EL (cell line): ENCODE measurements at places on chromosomes 4 and X.

GRCh38 chr4:67380154-67380553 lies 165.1 kb downstream of the CENPC start:
- DNase-seq, result no peak

GRCh38 chrX:153794897-153795816 lies 689 bp downstream of the SSR4 start:
- DNase-seq, result peak; percentile 7

DNA sequence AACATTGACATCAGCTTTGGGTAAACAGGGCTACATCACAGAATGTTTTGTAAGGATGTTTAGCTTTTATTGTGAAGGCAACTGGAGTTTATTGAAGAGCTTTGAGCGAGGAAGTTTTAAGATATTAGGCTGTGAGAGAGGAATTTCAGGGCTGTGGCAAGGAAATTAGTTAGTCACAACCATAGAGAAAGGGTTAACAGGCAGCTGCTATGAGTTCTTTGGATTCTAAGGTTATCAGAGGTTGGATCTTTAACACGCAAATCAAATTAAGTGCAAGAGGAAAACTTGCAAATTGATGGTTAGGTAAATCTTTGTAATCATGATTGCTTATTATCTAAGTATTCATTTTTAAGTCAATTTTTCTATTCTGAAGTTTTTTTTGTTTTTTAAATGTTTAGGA lies 156.0 kb downstream of the UGT8 start:
- DNase-seq, result no peak

DNA sequence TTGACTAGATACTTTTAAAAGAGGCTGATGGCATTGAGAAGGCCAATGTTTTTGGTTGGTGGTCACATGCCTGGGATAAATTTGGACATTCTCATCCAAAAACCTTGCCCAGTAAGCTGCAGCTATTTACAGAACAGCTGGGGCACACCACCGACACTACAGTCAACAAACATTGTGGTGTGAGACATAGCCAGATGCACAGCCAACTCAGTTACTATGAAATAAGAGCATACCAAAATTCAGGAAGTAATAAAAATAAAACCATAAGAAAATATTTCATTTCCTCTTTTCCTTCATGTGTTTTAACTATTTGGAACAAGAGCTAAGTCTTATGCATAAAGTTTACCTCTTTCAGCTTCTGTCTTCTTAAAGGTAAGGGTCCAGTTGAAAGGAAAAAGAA lies 8.8 kb downstream of the PPM1K start:
- peak; percentile 60 for DNase-seq

- no peak for DNase-seq
Observed at GRCh38 chr4:58590722-58591121, 1480.5 kb upstream of the IGFBP7 start.

DNA sequence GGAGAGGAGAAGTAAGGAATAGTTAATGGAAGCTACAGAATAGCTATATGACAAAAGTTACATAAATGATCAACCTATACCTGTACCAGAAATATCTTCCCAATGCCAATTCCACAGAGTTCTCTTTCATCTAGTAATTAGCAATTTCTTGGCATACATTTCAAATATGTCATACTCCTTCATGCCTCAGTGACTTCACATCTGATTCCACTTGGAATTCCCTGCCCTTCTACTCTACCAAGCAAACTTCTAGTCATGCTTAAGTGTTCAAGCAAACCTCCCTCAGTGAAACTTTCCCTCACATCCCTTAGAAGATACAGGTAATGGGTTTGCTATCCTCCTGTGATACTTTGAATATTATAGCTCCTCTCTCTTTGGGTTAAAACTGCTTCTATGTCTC lies 127.1 kb downstream of the KLHL13 start:
- no peak for DNase-seq

DNA sequence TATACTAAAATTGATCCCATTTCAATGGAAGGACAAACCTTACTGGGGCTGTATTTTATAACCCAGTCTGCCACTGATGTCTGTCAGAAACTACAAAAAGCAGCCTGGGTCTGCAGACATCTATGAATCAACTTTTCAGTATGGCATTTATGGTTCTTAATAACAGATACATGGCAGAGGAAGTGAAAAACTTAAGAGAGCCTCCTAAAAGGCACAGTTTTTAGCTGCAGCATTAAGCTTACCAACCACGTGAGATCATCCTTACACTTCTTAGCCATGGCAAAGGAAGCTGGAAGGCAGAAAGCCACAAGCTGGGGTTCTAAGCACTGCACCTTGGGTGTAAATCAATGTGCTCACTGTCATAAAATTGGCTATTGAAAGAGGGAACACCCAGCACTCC lies 16.6 kb upstream of the UGT2B17 start:
- DNase-seq, result no peak

DNA sequence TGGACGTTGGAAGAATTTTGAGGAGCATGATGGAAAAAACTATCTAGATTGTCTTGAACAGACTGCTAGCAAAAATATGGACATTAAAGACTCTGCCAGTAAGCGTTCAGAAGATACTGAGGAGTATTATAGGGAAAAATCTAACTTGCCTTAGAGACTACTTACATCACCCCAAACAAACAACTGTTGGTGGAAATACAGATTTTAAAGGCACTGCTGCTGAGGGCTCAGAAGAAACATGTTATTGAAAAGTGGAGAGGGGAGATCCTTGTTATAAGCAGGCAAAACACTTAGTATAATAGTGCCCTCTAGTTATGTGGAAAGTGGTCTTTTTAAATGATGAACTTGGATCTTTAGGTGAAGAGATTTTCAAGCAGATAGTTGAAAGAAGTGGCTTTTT lies 29.2 kb downstream of the MAD2L1 start:
- no peak for DNase-seq

DNA sequence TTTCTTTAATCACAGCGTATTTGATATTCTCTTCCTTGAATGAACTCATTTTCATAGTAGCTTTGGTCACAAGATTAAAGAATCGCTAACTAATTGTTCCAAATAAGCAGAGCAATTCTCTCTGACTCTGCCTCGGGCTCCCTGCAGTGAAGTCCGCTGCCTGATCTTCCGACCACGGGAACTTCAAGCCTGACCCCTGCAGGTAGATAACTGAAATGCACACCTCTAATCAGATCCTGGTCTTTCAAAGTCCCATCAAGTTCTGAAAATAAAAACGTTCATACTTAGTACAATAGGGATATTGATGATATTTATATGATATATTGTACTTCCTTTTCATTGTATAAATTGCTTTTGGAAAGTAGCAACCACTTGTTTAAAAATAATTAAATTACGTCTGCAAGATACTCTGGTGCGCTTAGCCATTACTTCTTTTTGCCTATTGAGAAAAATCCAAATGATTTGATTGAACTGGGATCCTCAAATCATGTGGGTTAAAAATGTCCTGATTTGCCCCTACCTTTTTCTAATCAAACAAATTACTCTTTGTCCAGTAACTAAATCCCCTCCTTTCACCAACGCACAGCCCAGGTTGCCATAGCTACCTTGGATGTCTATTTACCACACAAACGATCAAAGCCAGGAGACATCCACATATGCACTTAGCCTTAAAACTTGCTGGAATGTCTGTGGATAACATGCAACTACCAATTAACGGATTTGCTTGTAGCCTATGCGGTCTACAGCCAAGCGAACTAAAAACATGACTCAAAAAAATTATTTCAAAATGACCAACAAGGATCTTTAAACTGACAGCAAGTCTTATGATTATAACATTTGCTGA lies 4.2 kb downstream of the MID1 start:
- peak; percentile 61 for DNase-seq

- DNase-seq, result no peak
Observed at GRCh38 chr4:89109841-89110540, 1.3 kb upstream of the TIGD2 start.

DNA sequence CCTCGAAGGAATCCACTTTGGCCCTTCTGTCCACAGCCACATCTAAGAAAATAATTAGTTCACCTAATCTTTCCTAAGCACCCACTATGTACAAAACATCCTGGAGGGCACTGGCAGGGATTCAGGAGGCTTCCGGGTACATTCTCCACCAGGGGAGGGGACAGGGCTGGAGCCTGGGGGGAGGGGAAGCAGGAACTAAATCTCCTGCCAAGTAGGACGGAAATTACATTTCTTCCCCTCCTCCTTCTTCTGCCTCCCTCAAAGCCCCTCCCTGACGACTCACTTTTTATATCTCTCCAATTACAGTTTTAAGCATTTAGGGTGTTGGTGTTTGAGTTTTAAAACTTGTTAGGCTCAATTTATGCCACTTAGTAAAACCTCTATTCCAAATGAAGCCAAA lies 203.1 kb downstream of the BCOR start:
- DNase-seq, result no peak

DNA sequence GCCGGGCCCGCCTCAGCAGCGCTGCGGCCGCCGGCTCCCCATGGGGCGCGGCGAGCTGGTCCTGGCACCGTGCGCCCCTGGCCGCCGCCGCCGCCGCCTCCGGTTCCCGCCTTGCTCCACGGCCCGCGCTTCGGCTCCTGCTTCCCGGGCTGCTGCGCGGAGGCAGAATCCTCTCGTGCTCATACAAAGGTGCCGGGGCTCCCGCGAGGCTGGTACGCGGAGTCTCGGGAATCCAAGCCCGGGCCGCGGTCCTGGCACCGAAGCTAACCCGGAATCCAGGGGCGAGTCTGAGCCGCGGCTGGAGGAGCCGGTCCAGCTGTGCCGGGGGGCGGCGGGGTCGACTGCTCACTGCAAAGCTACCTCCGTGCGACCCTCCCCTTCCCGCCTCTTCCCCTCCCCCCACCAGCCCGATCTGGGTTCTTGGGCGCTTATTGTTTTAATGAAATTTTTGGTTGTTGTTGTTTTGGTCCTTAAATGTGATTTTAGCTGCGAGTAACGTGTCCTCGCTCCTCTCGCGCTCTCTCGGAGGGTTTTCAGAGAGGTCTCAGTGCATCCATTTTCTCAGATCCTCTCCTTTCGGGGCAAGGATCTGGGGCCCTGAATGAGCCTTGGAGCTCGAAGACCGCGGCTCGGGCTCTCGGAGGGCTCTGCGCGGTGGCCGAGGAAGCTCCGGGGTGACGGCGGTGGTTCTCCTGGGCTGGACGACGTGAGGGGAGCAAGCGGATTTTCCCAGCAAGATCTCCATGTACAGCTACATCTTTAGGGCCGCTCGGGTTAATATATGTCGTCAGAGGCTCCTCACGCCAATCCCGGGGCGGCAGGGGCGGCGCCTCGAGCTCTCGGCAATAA lies at the start of gene HAND2:
Gene HAND2, minus strand, starts transcription at position 753 of the 849 bp plus-strand sequence. CDS start 940 bp downstream, outside the sequence.
- peak; percentile 68 for DNase-seq

GRCh38 chrX:86910602-86911311 lies 606.8 kb upstream of the KLHL4 start:
- DNase-seq, result no peak

GRCh38 chr4:56055027-56055977 lies 106.6 kb downstream of the CEP135 start:
- DNase-seq, result no peak

DNA sequence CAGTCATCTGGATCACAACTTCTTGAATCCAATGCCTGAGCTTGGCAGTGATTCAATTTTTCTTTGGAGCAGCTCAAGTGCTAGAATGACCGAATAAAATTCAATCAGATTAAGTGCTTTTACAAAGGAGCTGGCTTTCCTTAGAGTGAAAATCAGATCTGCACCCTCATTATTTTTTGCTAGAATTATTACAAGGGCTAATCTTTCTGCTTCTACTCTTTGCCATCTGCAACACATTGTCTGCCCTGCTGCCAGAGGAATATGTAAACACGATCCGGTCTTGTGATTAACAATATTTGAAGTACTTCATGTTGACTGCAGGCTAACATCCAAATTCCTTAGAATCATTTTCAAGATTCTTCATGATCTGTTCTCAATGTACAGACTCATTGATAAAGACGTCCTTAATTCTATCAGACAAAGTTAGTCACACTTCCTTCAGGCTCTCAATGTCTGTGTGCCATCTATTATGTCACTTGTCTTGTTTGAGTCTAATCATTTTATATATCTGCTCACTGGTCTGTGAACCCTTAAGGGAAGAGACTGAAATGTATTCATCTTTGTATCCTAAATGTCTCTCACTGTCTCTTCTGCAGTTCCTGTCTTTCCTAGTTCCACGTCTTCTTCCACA lies 531.2 kb downstream of the GALNTL6 start:
- no peak for DNase-seq

GRCh38 chrX:153411255-153411987 lies at the start of gene ZFP92:
Gene ZFP92 (plus strand): TSS chrX:153411472. CDS start chrX:153418323, 6,851 bp downstream.
- peak; percentile 34 for DNase-seq

DNA sequence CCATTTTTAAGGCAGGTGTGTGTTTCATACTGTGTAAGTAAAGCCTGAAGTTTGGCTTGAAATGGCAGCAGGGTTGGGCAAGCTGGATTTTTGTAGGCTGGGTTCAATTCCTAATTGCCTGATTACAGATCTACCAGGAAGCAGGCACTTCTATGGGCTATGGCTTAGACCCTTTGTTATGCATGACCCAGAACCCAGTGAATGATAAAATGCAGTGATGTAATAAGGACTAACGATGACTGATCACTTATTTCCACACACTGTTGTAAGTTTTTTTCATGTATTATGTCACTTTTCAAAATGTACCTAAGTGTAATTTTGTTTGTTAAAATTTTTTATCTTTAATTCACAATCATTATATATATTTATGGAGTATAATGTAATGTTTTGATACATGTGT lies 8.6 kb downstream of the LANCL3 start:
- DNase-seq, result no peak

DNA sequence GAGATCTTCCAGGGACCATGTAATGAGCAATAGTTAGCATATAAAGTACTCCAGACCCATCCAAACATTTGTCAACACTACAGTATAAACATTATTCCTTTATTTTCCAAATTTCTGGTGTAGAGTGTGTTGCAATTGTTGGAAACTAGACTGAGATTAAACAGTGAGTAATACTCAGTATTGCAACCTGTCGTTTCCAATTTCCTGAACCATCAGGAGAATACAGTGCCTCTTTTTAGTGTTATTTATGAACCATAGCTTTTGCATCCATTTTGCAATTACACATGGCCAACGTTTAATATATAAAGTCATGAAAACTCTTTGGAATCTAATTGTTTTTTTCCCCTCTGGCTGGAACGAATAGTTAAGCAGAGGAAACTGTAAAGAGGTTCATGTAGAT lies 58.3 kb upstream of the DHRSX start:
- DNase-seq, result no peak

GRCh38 chrX:20693078-20693477 lies 426.4 kb upstream of the RPS6KA3 start:
- DNase-seq, result no peak

GRCh38 chr4:55020131-55020530 lies 105.3 kb downstream of the KDR start:
- DNase-seq, result no peak

GRCh38 chr4:150510176-150510865 lies 71.6 kb upstream of the MAB21L2 start:
- DNase-seq, result peak; percentile 65

GRCh38 chr4:1661695-1662094 lies 22.4 kb downstream of the FAM53A start:
- DNase-seq, result no peak

DNA sequence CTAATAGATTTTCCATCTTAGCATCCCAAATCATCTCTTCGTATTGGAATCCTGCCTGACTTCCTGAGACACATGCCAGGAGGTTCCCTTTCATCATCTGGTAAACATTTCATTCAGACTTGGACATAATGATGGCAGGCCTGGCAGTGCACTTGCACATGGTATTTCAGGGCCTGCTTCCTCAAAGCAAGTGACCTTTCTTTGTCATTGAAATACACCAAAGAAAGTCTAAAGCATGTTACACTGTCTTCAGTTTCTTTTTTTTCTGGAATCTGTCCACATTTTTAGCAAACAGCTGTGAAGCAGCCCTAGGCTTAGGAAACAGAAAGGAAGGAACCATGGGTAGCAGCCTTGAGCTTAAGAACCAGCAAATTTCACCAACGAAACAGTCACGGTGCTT lies 205.9 kb upstream of the VCX start:
- DNase-seq, result no peak
